ENCODE measurements at places on chromosomes 13 and 19. TPM values are rescaled to one million over a fixed set of nuclear protein-coding genes. Genes with fewer than 3 reads are reported as not detected.

DNA sequence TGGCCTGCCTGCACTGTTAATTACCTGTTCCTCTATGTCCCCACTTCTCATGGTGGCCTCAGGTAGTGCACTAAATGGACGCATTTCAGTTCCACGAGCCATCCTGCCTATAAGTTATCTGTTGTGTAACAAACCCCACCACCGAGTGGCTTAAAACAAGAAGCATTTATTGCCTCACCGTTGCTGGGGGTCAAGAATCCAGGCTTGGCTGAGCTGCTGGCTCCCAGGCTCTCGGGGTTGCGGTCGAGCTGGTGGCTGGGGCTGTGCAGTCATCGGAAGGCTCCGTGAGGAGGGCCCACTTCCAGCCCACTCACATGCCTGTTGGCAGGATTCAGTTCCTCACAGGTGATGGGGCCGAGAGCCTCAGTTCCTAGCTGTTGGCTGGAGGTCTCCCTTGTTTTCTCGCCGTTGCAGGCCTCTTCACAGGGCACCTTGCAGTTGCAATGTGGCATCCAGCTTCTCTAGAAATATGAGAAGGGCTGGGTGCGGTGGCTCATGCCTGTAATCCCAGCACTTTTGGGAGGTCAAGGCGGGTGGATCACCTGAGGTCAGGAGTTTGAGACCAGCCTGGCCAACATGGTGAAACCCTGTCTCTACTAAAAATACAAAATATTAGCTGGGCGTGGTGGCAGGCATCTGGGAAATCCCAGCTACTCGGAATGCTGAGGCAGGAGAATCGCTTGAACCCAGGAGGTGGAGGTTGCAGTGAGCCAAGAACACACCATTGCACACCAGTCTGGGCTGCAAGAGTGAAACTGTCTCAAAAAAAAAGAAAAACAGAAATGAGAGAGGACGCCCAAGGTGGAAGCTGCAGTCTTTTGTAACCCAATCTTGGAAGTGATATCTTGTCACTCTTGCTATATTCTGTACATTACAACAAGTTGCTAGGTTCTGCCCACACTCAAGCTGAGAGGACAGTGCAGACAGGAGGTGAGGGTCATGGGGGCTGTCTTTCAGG lies 6.5 kb upstream of the PTOV1 start:
- no peak for DNase-seq

DNA sequence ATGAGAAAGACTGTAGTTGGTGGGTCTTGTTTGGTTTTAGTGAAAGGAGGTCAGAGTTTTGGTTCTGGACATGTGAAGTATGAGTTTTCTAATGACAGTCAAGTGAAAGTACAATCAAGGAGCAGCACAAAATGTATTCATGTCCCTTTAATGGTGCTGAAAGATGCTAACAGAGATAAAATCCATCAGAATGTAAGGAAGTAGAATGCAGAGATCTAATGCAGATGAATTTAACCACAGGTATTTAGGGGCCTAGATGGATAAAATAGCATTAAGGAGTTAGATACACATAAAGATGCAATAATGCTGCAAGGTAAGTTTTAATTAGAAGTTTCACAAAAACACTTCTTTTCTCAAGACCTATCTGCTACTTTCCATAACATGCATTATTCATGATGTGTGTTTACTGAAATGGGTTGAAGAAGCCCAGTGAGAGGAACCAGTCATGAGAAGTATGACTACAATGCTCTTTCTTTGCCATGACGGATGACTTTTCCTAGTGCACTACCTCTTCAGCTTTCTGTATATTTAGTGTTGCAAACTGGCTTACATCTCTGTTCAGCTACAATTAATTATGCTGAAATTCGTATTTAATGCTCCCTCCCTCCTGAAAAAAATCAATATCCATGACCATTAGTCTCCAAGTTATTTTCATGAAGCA lies 222.9 kb upstream of the HTR2A start:
- DNase-seq, result no peak

DNA sequence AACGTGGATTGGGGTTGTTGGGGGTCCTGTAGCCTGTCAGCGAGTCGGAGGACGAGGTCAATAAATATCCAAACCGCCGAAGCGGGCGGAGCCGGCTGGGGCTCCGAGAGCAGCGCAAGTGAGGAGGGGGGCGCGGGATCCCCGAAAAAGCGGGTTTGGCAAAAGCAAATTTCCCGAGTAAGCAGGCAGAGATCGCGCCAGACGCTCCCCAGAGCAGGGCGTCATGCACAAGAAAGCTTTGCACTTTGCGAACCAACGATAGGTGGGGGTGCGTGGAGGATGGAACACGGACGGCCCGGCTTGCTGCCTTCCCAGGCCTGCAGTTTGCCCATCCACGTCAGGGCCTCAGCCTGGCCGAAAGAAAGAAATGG lies 754 bp upstream of the SIX5 start:
- peak; percentile 52 for DNase-seq

- no peak for DNase-seq
These were observed 81.1 kb downstream of the TNFSF13B start for GRCh38 chr13:108350579-108350978.

GRCh38 chr13:112473818-112474217 lies 97.7 kb downstream of the SPACA7 start:
- no peak for DNase-seq

DNA sequence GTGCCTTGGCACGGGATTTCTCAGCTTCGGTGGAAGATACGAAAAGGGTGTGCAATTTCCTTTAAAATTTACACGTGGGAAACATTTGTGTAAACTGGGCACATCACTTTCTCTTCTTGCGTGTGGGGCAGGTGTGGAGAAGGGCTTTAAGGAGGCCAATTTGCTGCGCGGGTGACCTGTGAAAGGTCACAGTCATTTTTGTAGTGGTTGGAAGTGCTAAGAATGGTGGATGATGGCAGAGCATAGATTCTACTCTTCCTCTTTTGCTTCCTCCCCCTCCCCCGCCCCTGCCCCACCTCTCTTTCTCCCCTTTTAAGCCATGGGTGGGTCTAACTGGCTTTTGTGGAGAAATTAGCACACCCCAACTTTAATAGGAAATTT lies 7.2 kb downstream of the SLITRK5 start:
- DNase-seq, result no peak

GRCh38 chr19:21485926-21486325 lies 19.5 kb upstream of the ZNF429 start:
- DNase-seq, result no peak

DNA sequence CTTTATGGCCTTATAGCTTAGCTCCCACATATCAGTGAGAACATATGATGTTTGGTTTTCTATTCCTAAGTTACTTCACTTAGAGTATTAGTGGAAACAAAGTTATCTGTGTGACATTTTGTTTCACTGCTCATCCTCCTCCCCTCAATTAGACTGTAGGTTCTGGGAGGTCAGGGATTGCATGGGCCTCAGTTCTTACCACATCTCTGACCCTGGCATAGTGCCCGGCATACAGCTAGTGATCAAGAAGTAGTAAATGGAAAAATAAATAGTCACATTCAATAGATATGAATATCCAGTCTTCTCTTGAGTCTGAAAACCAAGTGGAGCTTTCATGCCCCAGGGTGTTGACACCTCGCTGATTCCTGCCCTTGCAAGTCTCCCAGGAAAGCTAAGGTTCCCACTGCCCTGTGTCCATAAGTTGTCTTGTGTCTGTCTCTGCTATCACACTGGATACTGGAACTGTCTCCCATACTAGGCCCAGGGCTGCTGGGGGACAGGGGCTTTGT lies 249.5 kb upstream of the TSHZ3 start:
- DNase-seq, result no peak

GRCh38 chr19:44498988-44499387 lies 1.3 kb downstream of the ZNF180 start:
- no peak for DNase-seq

DNA sequence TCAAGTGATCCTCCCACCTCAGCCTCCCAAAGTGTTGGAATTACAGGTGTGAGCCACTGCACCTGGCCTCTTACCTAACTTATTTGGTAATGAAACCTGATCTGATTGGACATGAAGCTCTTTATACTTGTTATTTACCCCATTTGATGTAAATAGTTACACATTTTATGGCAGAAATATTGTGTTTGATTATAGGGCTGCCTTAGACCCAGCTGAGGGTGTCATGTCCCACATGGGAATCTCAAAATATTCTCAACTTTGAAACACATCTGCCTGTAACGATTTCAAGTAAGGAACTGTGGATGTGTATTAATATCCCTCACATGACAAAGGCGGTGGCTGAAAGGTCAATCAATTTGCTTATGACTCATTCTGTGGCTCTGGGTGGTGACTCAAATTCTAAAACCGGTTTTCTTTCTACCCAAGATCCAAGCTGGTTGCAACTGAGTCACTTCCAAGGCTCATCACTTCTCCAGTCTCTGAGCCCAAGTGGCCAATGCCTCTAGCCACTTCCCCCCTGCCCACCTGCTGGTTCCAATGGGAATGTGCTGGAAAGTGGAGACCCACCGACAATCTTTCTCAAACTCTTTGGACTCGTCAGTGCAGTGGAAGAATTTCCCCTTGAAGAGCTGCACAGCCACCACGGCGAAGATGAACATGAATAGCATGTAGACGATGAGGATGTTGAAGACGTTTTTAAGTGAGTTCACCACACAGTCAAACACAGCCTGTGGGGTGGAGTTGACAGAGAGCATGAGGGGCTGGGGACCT lies 110.9 kb downstream of the IER2 start:
- peak; percentile 56 for DNase-seq

- no peak for DNase-seq
These were observed 108.2 kb downstream of the EDNRB start for GRCh38 chr13:77810430-77810829.

- no peak for DNase-seq
These were observed 15.5 kb upstream of the ZNF112 start for GRCh38 chr19:44371815-44372480.

DNA sequence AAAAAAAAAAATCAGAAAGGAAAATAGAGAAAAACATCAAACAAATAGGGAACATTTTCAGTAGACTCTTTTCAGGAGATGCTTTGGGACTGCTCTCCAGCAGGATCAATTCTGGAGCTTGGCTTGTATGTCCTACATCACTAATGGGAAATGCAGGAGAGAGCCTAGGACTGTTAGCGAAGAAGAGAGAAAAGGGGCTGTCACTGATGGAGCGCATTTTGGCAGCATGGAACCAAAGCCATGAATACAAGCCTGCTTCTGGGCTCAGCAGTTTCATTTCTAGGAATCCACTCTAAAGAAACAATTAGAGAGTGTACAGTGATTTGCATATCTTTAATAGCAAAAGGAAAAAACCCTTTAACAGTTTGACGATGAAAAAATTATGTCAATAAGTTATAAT lies 203.9 kb downstream of the NUFIP1 start:
- no peak for DNase-seq

- DNase-seq, result no peak
These were observed 87.9 kb upstream of the WASF3 start for GRCh38 chr13:26469602-26470001.

NXNL1 gene
- total RNA-seq, result not detected

DLL3 gene
- 1.1 TPM for total RNA-seq

SLC6A16 gene
- 3.0 TPM for total RNA-seq

SEMA6B gene
- total RNA-seq, result 0.19 TPM

Measured in activated T-cell treated with anti-CD3 and anti-CD28 coated beads, Interleukin-2, amount 50 U/mL, for 72 hours (primary cell).